Activated T-helper 1 cell treated with anti-CD3 and anti-CD28 coated beads, Interleukin-2, amount 50 U/mL, for 16 hours (primary cell): ENCODE measurements at places on chromosomes 2 and 18.

- DNase-seq = no peak
Measured at GRCh38 chr2:52810460-52810859, 957.1 kb upstream of the CHAC2 start.

- DNase-seq = no peak
Measured at GRCh38 chr18:9757827-9758621, 49.9 kb downstream of the RAB31 start.

- DNase-seq = no peak
Measured at GRCh38 chr2:97698530-97698929, 14.8 kb upstream of the ZAP70 start.

DNA sequence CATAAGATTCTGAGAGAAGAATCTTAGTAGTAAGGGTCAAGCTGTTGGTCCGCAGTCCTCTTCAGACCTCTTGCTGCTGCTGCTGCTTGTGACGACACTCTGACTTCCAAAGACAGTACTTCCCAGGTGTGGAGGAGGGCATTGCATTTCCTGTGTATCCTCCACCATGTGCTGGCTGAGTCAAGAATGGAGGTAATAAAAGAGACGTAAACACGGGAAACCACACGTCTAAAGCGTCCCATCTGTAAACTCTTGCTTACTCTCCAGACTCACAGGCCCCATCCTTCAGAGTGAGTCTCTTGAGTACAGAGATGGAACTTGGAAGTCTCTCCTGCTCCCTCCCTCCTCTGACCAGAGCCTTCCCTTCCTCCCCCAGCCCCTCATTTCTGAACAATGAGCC is 25.6 kb downstream of the KLHL29 start:
- DNase-seq = no peak

GRCh38 chr18:36692371-36692770 is 136.4 kb downstream of the TPGS2 start:
- DNase-seq = no peak

- no peak for DNase-seq
Measured at GRCh38 chr2:231942180-231942579, 16.0 kb upstream of the NPPC start.
